Activated T-cell treated with anti-CD3 and anti-CD28 coated beads, Interleukin-2, amount 50 U/mL, for 1 hour (primary cell): ENCODE measurements at places on chromosomes 13 and 19.

DNA sequence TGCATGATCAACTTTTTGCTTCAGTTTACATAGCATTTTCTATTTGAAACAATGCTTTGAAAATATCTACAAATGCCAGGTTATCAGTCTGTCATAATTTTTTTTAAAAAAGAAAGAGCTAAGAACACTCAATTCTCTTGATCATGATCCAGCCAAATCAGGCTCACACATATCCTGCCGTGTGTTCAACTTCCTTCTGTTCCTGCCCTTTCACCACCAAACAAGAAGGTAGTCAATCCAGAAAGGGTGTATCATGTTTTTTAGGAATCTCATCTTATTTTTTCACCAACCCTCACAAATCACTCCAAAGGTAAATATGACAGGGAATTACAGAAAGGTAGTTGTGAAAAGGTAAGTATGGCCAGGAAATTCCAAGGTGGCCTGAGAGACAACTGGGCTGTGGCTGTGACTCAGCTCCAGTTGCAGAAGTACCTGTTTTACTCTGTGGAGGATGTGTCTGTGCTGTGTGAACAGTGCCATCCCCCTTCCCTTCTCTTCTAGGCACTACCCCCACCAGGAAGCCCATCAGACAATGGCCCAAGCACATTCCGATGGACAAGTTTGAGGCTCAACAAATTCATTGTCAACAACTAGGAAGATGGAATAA, 138.8 kb upstream of the GJB6 start:
- no peak for DNase-seq

GRCh38 chr13:77325371-77325980, 1.4 kb downstream of the MYCBP2 start:
- no peak for DNase-seq

- DNase-seq = no peak
Measured at GRCh38 chr13:75467040-75467728, 14.8 kb downstream of the TBC1D4 start.

- no peak for DNase-seq
Measured at GRCh38 chr19:53333066-53333462, 485 bp upstream of the ZNF845 start.

DNA sequence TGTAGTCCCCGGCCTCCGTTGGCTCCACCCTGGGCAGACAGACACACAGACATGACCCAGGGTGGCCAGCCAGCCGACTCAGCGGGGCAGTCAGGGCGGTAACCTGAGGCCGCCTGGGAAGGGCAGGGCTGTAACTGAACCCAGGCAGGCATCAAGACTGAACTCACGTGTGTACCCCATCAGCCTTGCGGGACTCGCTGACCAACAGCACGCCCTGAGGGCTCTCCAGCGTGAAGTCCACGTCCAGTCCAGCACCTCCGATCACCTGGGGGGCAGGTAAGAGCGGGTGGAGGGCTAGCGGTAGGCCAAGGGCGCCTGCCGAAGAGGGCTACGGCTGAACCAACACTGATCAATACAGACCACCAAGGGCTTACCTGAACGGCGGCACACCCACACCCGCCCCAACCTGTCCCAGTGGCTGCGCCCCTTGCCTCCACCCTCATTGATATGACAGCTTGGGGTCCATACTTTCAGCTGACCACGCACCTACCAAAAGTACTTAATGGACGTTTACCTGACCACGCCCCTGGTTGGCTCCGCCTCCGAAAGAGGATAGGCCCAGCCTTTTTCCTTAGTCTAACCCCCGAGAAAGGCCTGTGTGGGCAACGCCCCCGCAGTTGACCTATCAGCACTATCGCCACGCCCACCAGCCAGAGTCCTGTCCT, 791 bp downstream of the TMED1 start:
- no peak for DNase-seq

DNA sequence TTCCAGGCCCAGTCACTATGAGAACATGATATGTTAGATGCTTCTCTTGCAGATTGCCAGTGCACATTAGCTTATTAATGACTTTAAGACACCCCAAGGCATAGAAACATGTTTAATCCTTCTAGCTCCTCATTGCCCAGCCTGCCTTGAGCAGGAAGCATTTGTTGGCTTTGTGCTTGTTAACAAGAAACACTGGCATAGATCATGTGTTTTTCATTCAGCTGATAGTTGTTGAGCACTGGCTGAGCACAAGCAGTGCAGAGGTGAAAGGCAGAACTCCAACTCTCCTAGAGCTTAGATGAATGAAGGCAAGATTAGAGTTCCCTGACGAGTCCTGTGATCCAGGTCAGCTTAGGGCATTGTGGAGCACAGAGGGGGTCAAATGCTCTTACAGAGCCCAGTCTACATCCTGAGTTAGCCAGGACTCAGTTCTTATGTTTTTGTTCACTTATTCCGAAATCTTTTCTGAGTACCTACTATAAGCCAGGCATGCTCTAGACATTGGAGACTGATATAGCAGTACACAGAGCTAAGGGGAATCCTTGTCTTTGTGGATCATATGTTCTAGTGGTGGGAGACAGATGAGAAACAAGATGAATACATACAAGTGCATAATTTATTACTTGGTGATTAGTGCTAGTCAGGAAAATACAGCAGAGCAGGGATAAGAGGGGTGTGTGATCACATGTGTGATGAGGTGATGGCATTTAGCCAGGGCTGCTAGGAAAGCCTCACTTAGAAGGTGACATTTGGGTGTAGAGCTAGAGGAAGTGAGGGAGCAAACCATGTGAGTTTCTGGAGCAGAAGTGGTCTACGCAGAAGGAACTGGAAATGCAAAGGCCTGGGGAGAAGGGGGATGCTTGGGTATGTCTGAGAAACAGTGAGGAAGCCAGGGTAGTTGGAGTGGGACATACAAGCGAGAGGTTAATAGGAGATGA, 101.2 kb downstream of the WASF3 start:
- no peak for DNase-seq

GRCh38 chr13:34555988-34556387, 386.1 kb upstream of the NBEA start:
- DNase-seq = no peak

- DNase-seq = no peak
Measured at GRCh38 chr19:33329060-33329459, 26.7 kb upstream of the CEBPA start.

DNA sequence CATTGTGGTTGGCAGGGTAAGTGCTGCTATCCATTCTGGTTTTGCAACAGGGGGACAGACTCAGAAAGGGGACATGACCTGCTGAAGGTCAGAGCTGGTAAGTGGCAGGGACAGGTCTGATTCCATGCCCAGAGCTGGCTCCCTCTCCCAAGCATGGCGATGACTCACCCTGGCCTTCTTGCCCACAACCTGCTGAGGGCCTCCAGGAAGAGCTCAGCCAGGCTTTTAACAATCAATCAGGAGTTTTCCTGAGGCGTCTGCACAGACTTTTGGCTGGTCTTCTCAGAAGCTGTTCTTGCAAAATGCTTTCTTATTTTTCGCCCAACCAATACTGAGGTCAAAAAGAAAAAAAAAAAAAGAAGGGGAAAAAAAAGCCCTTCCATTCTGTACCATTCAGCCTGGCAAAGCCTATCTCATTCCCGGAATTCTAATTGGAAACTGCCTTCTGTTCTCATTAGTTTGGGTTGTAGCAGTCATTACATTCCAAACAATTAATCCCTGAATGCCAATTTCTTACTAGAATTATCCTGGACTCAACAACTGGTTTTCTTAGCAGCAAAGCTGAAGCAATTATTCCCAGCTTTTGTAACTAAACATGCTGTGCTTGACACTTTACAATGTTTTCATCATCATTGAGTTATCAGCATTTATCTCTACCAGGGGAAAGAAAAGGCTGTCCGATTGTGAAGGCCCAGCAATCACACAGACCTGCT, 17.7 kb downstream of the SIAH3 start:
- no peak for DNase-seq

- peak; percentile 83 for DNase-seq
Measured at GRCh38 chr13:41465241-41465847, 8.0 kb downstream of the RGCC start.

DNA sequence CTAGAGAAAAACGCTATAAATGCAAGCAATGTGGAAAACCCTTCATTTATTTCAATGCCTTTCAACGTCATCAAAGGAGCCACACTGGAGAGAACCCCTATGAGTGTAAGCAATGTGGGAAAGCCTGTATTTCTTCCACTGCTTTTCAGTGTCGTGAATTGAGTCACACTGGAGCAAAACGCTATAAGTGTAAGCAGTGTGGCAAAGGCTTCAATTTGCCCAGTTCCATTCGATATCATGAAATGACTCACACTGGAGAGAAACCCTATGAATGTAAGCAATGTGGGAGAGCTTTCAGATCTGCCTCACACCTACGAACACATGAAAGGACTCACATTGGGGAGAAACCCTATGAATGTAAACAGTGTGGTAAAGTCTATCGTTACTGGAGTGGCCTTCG, 27.4 kb downstream of the ZNF20 start:
- no peak for DNase-seq

- no peak for DNase-seq
Measured at GRCh38 chr19:16898361-16899015, 9.7 kb downstream of the F2RL3 start.

DNA sequence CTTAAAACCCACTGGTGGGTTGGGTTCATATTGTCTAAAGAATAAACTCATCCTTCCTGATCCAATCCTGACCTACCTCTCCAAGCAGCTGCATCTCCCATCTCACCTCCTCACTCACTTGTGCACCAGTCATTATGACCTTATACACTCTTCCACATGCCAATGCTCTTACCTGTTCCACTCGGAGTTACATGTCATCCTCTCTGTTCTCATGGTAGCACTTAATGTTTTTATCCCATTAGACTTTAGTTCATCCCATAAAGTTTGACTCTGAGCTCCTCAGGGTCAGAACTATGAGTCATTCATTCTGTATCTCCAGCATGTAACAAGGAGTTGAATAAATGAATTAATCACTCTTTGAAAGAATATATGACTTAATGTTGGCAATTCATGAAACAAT, 330.2 kb downstream of the KLF12 start:
- DNase-seq = no peak

DNA sequence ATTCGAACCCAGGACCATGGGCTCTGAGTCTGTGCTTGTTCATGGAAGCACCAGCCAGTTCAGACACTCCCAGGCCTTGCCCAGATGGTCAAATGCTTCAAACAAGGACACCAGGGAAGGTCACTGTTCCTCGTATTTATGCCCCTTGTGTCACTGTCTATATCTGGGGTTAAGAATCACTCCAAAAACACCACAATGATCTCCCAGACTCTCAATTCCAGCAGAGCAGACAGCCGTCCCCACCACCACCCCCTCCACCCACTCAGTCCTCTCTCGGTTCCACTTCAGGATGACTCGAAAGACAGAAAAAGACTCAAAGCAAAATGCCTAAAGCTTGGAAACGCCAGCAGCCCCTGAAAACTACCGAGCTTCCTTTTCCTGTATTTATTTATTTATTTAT, 79.0 kb downstream of the INSR start:
- no peak for DNase-seq

DNA sequence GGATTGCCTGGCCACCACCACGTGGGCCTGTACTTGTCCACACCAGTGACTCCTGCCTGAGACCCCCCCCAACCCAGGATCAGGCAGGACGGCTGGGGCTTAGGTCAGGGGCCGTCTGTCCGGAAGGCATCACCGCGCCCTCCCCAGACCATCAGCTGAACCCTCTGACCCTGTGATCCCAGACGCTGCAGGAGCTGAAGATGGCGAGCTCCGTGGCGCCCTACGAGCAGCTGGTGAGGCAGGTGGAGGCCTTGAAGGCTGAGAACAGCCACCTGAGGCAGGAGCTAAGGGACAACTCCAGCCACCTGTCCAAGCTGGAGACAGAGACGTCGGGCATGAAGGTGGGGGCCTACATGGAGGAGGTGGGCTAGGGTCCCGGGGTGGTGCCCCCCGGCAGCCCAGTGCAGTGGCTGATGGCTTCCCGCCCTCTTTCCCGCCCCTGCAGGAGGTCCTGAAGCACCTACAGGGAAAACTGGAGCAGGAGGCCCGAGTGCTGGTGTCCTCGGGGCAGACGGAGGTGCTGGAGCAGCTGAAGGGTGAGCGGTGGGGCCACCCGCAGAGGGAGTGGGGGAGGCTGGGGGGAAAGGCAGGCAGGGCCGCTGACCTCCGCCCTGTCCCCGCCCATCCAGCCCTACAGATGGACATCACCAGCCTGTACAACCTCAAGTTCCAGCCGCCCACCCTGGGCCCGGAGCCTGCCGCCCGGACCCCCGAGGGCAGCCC, 3.0 kb downstream of the APC2 start:
- no peak for DNase-seq

DNA sequence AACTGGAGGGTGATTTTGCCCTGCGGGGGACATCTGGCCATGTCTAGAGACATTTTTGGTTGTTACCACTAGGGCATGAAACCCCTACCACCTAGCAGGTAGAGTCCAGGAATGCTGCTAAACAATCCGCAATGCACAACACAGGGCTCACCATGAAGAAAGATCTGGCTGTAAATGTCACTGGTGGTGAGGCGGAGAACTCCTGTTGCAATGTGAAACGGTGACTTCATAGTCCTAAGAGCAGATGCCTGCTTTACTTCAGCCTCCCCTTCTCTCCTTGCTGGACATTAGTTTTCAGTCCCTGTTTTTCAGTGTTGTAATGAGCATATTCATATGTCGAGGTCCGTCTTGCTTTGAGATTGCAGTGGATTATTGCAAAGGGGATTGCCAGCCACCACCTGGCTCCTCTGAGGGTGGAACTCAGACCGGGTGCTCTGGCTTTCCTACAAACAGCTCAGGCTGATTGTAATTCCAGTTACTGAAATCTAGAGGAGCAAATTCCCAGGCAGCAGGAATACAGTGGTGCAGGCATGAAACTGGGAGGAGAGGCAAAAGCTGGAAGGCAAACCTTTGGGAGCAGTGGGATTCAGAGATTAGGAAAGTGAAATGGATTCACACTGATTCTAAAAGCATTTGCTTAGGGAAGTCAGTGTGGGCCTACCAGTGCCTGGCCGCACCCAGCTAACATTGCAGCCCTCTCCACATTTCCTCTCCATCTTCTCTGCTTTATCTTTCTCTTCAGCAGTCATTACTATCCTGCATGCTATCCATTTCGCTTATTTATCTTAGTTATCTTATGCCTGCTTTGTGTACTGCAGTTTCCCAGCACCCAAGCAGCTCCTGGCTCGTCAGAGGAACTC, 76.1 kb upstream of the PCDH8 start:
- DNase-seq = no peak

- no peak for DNase-seq
Measured at GRCh38 chr13:46210362-46211083, 1.2 kb upstream of the LRRC63 start.

DNA sequence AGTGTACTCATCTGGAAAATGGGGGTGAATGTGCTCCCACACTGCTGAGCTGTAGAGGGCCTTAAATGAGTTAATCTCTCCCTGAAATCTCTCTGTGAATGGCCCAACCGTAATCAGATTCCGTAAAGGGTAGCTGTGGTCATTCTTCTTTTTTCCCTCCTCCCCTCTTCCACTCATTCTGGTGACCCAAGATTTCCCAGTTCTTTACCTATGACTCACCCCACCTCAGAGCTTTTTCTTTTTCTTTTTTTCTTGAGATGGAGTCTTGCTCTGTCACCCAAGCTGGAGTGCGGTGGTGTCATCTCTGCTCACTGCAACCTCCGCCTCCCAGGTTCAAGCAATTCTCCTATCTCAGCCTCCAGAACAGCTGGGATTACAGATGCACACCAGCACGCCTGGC, 33.3 kb upstream of the MUC16 start:
- no peak for DNase-seq
